ENCODE measurements at places on chromosomes 1 and 21.
A peak's percentile ranks its signal among the peaks of the same experiment; 100 is the strongest.

DNA sequence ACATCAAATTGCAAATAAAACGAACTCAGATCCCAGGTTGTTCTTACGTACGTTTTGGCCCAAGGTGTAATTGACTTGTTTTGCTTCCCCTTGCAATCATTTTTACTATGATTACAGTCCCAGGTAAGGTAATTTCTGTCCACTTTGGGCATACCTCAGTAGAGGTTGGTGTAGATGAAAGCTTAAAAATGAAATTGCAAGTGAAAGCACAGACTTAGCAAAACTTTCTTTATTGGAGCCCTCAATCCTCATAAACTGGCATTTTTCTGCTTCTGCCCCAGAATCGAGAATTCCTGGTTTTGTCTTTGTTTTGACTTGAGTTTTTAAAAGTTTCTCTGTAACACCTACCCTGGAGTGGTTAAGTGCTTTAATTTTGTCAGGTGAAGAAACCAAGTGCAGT is 9.4 kb downstream of the MRPS6 start:
- DNase-seq = no peak

DNA sequence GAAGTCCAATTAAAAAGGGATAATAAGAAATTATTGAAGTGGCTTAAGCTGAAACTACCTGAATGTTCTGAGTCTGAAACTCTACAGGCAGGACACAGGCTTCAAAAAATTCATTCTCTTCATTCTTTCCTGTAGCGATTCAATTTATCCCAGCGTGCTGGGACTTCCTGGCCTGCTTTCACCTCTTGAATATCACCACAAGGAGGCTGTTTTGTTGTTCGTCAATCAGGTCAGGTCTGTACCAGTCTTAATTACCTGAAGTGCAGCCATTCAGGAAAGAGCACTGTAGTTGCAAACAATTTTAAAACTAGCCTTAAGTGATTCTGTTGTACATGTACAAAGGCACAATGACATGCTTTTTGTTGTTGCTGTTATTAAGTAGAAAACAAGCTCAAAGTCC is 38.4 kb downstream of the FYB2 start:
- no peak for DNase-seq

- DNase-seq = no peak
These were observed 263.9 kb downstream of the DNM3 start for GRCh38 chr1:172105230-172105629.

DNA sequence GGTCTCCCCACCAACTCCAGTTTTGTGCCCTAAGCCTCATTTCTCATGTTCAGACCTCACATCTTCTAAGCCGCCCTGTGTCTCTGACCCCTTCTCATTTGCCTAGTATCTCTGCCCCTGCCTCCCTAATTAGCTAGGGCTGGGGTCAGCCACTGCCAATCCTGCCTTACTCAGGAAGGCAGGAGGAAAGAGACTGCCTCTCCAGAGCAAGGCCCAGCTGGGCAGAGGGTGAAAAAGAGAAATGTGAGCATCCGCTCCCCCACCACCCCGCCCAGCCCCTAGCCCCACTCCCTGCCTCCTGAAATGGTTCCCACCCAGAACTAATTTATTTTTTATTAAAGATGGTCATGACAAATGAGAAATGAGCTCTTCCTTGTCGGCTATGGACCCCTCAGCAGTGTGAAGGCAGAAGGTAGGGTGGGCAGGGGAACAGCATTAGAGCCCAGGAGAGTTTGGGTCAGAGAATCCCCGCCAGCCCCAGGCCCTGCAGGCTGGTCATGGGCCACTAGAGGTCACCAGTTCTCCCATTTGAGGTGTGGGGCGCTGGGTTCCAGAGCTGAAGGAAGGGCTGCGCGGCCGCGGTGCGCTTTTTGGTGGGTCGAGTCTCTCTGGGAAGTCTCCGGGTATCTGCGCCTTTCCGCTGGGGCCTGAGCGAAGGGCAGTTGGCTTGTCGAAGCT is 11.5 kb downstream of the ADAMTSL4 start:
- peak; percentile 96 for DNase-seq

- peak; percentile 13 for DNase-seq
These were observed 3.6 kb downstream of the PRKAB2 start for GRCh38 chr1:147168626-147169058.

- DNase-seq = no peak
These were observed 71.3 kb downstream of the HLX start for GRCh38 chr1:220950576-220950975.

- no peak for DNase-seq
These were observed 82.8 kb upstream of the SLC44A3 start for GRCh38 chr1:94737124-94737998.

- no peak for DNase-seq
These were observed 7.4 kb downstream of the SLC2A5 start for GRCh38 chr1:9062021-9062471.

- DNase-seq = peak; percentile 33
These were observed 19.1 kb upstream of the SLC5A9 start for GRCh38 chr1:48203287-48203900.

GRCh38 chr1:87600854-87601253 is 272.2 kb downstream of the LMO4 start:
- no peak for DNase-seq

GRCh38 chr1:178510155-178510554 is 2.8 kb upstream of the TEX35 start:
- DNase-seq = no peak

GRCh38 chr1:65963156-65963888 is 170.6 kb downstream of the PDE4B start:
- DNase-seq = no peak

GRCh38 chr1:109025694-109026093 is 16.2 kb downstream of the WDR47 start:
- DNase-seq = no peak

- no peak for DNase-seq
These were observed 6.7 kb upstream of the TEX35 start for GRCh38 chr1:178506177-178506576.

DNA sequence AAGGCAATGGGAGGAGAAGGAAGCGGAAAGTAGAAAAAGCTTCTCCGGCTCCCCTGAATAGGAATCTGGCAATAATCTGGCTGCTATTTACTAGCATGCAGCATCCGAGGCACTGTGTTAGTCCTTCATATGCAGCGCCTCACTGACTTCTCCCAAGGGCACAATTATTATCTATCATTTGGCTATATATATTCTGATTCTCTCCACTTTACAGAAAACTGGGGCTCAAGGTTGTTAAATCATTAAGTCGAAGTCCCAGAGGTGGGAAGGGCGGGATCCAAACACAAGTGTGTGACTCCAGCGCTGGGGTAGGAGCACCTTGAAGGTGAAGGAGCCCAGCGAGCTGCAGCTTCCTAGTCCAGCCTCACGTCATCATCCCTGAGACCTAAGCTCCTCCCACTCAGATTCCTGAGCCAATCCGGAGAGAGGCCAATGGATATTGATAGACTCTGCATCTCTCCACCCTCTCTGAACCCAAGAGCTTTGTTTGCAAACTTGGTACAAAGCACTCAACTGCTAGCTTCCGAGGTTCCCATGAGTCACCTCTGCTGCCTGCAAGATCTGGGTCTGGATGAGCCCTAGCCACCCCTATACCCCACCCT is 16.6 kb upstream of the EYA3 start:
- no peak for DNase-seq

Measured in NCI-H1694 treated with DMSO at 0.1 percent for 48 hours (cell line).